ENCODE measurements at places on chromosomes 11 and 22.

DNA sequence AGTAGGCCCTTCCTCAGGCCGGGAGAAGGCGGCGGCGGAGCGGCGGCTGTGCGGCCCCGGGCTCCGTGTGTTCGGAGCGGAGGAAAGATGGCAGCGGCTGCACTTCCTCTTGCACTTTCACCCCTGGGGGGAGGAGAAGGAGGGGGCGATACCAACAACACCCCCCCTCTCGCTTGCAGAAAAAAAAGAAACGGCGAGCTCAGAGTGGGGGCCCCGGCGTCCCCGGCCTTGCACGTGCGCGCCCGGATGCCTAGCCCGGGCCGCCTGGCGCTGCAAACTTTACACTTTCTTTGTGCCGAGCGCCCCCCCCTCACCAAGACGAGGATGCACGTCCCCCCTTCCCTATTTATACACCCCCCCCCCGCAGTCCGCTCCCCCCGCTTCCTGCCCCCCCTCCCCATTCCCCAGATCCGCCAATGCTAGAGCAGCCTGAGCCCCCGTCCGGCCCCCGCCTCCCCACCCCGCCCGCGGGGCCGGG lies at the start of gene PATZ1:
Gene PATZ1, minus strand, starts transcription at position 92 of the 478 bp plus-strand sequence. CDS start 744 bp downstream, outside the sequence.
- peak; percentile 58 for DNase-seq

DNA sequence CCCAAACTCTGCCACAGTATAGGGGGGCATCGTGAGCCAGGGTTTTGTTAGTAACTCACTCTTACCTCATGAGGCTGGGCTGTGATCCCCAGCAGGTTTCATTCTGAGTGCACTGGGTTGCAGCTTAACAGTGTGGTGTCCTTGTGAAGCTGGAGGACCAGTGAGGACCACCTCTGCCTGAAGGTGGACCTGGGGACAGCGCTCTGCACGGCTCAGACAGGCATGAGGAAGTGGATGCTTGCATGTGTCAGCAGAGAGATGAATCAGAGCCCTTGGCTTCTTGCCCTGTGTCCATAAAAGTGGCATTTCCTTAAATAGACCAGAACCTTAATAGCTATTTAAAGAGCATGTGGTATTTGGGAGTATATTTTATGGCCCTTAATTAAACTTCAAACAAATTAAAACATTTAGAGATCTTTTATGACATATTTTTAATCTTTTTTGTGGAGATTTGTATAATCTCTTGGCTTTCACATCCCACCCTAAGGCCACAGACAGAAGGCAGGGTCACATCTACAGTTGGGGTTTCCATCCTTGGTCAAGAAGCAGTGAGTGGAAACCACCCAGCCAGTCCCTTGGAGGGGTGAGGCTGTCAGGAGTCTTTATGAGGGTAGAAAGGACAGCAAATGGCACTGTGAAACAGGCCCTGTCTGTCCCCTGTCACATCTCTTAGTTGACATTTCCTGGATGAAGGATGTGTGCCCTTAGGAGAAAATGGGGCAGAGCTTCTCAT lies 24.8 kb upstream of the ADORA2A start:
- no peak for DNase-seq

DNA sequence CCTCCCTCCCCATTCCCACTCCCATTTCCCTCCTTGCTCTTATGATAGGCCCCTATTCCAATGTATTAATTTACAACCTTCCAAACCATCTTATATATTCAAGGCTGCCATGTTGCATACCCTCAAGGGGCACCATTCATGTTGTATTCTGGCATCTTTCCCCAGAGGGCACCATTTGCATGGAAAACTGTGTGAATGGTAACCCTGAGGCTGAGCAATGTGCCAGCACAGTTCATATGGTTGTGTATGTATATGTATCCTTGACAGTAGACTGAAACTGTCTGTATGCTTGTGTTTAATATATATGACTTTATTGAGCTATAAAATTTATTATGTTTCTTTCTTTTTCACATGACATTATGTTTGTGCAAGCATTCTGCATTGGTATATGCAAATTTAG lies 7.3 kb downstream of the RASSF10 start:
- no peak for DNase-seq

DNA sequence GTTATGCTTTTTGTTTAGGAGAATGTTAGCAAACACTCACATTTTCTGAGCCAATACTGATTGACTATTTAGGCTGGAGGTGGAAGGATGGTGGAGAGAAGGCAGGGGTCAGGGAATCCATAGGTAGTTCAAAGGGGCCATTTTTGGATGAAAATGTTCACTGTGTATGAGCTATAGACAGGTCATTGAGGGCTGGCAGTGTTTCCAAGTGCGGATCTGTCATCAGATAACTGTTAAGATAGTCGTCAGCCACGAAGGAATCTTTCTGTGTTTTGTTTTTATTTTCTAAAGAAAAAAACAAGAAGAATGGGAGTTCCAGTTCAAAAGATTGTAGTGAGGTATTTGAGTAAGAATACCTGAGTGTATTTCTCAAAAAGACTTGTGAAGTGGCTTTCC lies 3.1 kb downstream of the KCNJ5 start:
- DNase-seq, result no peak

DNA sequence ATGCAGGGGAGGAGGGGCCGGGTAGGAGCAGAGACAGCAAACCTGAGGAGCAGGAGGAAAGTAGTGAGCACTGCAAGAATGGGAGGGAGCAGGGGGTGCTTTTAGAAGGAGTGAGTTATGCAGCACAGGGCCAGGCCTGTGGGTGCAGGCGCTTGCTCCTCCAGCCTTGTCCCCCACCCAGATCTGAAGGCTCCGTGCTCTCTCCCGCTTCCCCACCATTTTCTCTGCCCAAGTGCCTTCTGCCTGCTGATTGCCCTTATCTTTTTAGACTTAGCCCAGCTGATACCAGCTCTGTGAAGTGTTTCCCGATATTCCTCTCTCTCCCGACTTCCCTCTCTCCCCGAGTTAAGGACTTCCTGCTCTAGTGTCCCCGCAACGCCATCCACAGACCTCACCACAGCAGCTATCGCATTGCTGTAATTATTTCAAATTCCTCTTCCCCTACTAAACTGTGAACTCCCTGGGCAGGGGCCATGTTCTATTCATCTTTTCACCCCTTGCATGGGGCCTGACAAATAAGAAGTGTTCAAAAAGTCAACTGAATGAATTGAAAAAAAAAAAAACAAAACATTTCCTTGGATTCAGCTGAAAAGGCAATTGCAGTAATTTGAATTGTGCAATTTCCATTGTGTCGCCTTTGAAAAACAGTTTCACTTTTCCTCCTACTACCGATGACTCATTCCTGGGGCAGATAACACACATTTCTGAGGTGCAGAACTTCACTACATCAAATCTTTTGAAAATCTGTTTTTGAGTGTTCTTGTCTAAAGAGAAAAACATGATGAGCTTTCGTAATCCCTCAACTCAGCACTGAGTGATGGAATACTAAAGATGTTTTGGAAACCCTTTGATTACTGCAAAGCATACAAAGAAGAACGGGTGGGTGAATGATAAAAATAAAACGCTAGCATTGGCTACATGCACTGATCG lies 69.7 kb upstream of the BMAL1 start:
- DNase-seq, result no peak

DNA sequence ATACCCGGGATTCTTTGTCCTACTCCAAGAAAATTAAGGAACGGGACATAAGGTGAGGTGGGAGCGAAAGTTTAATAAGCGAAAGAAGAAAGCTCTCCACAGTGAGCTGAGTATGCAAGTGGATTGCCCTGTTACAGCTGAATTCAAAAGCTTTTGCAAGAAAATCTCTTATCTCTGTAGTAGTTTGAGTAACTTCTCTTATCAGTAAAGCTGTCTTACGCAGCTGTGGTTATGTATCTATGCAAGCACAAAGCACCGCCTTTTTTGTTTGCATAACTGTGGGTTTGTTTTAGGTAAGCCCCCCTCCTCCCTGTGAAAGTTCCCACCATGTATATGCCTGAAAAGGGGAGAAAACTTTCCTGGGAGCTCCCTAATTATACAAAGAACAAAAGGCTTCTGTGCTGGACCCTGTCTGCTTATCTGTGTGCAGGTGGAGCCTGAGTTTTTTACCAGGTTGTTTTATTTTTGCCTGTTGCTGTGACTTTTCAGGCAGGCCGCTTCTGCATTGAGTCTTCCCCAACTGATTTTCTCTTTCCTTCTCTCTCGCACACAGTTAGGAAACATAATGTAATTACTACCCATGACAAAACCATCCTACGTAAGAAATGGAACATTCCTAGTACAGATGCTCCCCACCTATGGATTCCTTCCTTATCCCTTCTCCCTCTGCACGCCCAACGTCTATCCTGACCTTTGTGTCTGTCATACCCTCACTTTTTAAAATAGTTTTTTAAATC lies 837 bp upstream of the PLAAT5 start:
- DNase-seq, result no peak

GRCh38 chr11:115207166-115207591 lies 297.0 kb downstream of the CADM1 start:
- DNase-seq, result no peak

- no peak for DNase-seq
Measured at GRCh38 chr11:40716344-40717130, 742.9 kb downstream of the LRRC4C start.

- no peak for DNase-seq
Measured at GRCh38 chr22:27311698-27312550, 489.6 kb downstream of the MN1 start.

DNA sequence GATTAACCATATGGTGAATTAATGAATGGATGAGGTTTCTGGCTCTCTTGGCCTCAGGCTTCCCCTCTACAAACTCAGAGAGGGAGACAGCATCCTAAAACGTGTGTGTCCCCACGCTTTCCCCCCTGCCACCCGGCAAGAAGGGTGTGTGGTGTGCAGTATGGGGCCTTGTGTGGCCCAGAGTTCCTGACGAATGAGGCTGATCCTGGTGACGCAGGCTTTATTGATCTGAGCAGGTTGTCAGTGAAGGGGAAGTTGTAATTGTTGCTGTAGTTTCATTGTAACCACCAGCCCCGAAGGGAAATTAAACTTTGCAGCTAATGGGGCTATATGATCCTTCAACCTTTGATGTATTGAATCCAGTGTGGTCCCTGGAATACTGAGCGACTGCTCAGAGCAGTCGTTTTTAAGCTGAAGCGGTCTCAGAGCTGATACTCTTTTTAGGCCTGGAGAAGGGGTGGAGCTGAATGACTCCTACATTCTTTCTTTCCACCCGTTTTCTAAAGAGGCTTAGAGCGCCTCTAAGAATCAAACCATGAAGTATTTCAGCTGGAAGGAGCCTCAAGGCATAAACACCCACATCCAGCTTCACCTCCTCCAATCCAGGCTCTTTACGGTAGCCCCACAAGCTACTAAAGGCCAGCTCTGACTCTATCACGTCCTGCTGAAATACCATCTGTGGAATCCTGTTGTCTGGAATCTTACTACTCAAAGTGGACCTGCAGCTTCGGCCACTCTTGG lies 284.7 kb downstream of the MIAT start:
- no peak for DNase-seq
